ENCODE measurements at places on chromosomes 3 and 15.

DNA sequence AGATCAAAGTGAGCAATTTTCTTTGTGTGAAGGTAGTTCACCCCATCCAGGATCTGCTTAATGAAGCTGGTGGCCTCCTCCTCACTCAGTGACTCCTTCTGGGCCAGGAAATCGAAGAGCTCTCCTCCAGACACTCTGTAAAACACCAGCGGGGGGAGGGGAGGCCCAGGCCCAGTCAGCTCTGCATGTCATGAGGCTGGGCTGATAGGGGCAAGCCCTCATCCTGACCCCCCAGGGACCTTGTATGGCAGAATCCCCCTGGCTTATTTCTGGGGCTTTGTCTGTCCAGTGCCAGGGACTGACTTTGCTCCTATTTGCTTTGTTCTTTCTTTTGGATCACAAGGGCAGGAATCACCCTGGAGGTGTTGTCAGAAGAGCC, 74.9 kb downstream of the DAPK2 start:
- peak; percentile 78 for DNase-seq

DNA sequence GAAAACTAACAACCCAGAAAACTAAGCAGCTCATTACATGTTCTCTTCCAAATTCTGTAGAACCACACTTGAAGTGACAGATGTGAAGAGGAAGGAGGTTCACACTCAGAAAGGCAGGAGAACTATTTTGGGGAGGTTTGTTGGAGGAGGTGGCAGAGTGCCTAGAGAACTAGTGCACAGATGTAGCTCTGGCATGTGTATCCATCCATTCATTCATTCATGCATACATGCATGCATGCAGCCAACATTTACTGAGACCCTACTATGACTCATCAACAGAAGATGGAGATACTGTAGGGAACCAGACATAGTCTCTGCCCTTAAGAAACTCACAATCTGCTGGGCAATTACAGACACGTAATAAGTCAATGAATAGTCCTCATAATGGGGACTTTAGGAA, 116.7 kb downstream of the ERC2 start:
- no peak for DNase-seq

- DNase-seq, result no peak
Observed at GRCh38 chr3:25480811-25481210, 52.7 kb downstream of the RARB start.

DNA sequence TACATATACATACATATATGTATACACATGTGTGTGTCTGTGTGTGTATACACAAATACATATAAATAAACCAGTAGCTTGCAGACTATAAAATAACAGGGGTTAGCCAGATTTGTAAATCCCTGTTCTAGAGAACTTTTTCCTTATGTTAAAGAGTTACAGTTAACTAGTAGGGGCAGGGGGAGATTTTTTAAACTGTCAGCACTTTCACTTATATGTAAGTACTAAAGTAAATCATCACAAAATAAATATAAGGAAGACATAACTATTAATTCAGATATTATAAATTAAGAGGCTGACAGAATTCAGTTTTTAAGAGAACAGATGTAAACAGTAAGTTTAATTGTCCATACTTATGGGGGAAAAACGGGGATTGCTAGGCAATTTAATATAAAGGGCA, 74.0 kb downstream of the LRRFIP2 start:
- no peak for DNase-seq

DNA sequence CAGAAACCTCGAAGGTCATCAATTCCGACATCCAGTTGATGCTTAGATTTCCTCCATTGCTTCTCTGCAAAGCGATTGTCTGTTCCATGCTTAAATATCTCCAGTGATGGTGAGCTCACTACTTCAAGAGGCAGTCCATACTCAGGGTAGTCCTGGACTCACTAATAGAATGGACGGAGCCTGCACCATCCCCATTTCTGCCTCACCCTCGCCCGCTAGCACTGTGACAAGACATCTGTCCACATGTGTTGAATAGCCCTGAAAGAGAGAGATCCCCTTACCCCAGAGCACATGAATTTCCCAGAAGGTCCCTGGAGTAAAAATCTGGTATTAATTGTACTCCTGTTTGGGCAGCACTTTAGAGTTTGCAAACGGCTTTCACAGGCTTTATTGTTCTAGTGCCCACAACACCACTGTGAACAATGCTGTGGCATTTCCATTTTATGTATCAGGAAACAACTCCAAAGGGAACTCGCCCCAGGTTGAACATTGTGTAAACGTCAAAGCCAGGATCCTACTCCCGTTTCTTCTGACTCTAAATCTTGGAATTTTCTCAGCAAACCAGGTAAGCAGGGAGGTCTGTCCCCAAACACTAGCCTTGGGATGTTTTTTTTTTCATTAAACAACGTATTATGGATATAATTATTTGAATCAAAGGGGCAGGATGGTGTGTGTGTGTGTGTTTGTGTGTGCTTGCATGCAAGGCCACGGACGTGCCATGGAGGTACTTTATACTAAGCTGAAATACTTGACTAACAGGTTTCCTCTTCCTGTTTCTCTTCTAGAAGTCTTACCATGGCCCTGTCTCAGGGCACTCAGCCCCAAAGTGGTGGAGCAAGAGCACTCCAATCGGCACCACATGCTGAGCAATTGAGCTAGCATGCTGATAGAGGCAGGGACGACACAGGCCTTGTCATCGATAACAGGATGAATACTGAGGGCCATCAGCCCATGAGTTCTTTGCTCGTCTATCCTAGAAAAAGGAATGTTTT, 198.3 kb downstream of the OPA1 start:
- no peak for DNase-seq

- DNase-seq, result no peak
Observed at GRCh38 chr3:97009427-97010019, 195.1 kb downstream of the EPHA6 start.

Data from activated CD4-positive, alpha-beta T cell treated with anti-CD3 and anti-CD28 coated beads for 36 hours (primary cell).